ENCODE measurements at places on chromosomes 2 and 18.

GRCh38 chr2:85183479-85183878 is 50.3 kb downstream of the TCF7L1 start:
- DNase-seq = no peak

- no peak for DNase-seq
Measured at GRCh38 chr2:1491751-1492150, 78.5 kb downstream of the TPO start.

DNA sequence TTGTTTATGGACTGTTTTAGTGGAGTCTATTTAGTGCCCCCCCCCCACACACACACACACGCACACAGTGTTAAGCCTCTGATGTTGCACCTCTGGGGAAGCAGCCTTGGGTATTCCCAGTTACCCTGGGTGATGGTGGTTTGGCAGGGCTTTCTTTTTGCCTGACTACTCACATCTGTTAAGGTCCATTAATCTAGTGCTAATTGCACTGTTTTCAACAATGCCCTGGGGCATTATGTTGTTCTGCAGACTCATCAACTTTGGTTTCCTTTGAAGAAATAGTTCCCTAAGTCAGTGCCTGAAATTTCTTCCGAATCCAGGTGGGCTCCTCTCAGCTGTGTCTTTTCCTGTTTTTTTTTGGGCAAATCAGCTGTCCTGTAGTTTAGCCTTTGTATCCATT is 34.7 kb downstream of the SPOPL start:
- DNase-seq = no peak

DNA sequence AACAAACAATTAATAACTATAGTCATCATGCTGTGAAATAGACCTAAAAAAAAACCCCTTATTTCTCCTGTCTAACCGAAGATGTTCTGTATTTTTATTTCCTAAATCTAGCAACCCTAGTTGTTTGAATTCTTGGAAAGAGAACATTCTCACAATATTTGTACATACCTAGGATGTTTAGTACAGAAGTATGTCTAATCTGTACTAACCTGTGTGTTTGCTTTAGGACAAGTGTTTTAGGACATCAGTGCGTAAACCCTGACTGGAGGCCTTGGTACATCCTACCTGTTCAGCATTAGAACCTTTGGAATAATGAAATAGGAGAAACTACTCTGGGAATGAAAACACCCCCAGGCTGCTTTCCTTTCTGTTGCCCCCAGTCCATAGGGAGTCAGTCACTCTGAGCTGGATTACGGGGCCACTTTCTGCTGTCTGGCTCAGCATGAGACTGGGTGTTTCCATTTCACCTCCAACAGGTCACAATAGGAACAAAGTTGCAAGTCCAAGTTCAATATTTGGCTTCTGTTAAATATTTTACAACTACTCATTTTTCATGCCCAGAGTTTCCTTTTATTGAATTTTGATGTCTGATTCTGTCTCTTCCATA is 114.7 kb downstream of the MTX2 start:
- DNase-seq = no peak

DNA sequence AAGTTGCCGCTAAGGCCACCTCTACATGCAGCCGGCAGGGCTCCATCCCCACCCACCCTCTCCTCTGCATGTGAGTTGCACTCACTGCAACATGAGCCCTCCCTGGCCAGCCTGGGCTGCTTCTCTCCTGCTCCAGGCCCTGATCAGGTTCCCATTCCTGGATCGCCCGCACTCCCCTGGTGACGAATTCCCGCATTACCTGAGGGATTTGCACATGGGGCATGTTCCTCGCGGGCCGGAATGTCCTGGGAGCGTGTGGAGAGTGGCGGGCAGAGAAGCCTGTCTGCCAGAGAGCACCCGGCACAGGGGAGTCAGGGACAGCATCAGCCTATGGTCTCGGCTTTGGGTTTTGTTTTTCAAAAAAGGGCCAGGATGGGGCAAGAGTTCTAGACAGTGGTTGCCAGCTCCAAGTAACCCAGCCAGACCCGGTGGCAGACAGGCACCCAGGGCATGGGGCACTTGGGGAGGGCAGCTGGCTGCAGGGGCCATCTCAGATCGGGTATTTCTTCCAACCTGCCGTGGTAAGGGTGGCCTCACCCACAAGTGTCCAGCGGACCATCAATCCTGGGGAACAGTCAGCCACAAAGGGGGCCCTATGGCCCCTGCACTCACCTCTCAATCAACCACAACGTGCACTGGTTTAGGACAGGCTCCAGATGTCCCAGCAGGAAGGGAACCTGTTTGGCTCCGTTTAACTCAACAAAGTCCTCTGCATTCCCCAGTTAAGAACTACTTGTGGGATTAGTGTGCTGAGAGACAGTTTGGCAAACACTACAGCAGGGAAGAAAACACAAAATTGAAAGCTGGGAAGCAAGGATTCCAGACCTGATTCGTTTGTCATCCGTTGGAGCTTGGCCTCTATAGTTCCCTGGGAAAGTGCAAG is 187.7 kb downstream of the SMAD7 start:
- no peak for DNase-seq

DNA sequence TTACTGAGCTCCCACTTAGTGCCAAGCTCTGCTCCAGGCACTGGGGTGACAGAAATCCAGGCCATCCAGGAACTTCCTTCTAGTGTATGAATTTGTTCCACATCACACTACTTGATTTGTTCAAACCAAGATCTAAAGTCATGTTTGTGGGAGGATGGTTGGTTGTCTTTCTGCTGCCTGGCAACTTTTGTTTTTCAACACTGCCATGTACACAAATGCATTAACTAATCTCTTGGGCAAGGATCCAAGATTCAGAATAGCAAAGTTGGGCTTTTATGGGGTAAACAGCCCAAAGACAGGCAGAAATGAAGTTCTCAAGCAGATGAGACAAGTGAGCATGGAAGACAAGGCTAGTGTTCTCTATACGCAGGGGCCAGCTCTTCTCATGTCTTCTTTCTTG is 53.4 kb upstream of the PROKR1 start:
- DNase-seq = no peak

GRCh38 chr2:186542002-186542401 is 47.9 kb upstream of the ITGAV start:
- DNase-seq = no peak

GRCh38 chr2:191965733-191966132 is 118.8 kb upstream of the CAVIN2 start:
- no peak for DNase-seq

DNA sequence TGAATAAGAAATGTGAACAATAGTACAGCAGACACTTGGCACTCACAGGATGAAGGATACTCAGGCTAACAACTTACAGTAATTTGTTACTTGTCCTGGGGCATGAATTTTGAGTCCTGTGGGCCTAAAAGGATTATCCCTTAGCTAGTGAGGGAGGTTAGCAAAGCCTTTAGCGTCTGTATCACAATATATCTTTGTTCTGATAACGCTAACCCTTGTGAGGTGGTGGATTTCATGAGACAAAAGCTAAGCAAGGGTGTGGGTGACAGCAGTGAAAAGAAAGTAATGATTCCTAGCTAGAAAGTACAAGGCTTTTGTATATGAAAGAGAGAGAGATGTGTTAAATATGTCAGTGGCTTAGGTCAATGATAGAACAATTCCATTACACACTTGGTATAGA is 46.8 kb upstream of the TTC21B start:
- no peak for DNase-seq

GRCh38 chr2:18050001-18050400 is 171.5 kb downstream of the KCNS3 start:
- no peak for DNase-seq

DNA sequence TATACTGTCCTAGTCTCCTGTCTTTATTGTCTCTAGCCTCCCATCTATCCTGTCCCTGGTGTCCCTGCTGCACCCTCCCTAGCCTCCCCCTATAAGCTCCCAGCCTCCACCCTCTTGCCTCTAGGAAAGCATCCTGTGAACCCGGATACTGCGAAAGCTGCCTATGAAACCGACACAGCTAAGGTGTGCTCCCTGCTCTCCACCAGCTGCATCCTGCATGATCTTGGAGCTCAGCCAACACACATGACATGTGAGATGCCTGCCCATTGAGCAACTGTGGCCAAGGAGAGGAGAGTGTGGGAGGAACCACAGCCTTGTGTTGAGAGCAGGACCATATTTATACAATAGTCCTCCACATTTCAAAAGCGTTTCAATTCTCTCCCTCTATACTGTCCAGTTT is 187.1 kb downstream of the ZBTB7C start:
- no peak for DNase-seq

- DNase-seq = no peak
Measured at GRCh38 chr2:169928463-169928864, 101.2 kb downstream of the UBR3 start.

DNA sequence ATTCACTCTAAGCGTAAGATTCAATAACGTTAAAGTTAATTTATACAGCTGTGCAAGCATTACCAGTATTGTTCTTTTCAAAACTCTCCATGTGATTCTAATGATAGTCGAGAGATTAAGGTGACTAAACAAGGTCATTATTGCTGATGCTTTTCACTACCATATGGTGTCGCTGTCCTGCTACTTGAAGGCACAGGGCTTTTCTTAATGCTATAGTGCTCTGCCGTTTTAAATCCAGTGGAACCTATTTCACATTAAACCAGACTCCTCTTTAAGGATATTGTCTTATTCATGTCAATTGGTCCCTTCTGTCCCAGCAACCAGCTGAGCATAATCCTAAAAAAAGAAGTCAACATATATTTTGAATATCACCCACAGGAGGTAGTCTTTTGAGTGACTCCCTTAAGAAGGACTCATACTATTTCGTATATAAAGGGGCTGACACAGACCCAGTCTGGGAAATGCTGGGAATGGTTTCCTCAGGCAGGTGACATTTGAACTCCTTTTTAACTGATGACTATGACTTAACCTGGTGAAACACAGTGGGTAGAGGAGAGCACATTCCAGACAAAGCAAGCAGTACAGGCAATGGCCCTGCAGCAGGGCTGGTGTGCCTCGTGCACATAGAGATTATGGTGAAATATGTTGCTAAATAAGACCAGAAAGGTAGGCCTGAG is 53.9 kb upstream of the CYTIP start:
- no peak for DNase-seq

DNA sequence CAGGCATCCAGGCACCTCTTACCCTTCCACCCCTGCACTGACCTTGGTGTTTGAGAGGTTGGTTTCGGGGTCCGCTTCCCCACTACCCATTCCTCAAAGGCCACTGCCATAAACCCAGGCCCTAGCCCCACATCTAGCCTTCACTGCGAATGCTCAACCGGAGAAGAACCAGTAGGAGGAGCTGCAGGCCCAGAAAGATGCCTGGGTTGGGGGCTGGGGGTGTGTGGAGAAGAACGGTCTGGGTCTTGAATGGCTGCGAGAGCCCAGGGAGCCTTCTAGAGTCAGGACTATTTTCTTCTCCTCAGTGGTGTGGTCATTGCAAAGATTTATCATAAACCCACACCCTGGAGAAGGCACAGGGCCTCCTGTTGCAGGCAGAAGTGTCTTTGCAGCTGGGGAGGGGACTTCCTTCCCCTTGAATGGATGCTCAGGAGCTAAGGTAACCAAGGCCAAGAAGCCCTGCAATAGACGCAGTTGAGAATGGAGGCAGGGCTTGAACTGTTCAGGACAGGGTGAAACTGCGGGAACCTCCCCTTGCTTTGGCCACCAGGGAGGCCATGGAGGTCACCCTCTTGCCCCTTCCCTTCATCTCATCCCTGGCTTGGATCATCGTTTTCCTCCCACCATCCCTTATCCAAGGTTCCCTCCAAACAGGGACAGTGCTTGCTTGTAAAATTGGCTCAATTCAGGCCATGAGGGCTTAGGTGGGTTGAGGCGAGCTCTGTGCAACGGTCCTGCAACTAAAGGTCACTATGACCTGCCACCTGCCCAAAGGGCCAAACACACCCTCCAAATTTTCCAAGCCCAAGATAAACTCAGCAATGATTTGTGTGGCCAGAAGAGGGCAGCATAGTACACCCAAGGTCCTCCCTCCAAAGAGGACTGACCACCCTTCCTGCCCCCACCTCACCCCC is 20.9 kb downstream of the THNSL2 start:
- DNase-seq = no peak

- no peak for DNase-seq
Measured at GRCh38 chr2:83959266-83959665, 499.8 kb downstream of the SUCLG1 start.

DNA sequence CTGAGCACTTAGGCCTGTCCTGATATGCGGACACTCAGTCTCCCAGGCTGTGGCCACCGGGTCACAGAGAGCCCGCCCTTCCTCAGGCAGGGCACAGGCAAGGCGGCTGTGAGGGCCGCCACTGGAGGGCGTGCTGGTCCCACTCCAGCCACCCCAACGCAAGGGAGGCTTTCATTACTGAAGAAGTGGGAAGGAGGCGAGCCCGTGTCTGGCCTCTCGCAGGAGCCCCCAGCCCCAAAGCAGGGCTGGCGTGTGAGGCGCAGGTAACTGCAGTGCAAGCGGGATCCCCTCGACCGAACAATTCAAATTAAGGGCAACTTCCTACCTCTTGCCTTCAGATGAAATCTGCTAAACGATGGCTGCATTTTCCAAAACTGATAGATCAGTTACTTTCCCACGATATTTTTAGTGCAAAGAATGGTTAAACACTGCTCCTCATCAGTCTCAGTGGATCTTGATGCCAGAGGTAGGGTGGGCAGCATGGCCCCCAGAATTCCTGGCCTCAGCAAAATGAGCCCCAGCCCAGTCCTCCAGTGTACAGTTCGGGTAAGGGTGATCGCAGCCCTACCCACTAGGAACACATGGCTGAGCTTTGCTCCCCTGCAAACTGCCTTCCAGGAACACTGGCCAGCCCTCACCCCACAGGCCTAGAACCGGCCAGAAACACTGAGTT is 97.2 kb downstream of the SEPTIN10 start:
- no peak for DNase-seq

DNA sequence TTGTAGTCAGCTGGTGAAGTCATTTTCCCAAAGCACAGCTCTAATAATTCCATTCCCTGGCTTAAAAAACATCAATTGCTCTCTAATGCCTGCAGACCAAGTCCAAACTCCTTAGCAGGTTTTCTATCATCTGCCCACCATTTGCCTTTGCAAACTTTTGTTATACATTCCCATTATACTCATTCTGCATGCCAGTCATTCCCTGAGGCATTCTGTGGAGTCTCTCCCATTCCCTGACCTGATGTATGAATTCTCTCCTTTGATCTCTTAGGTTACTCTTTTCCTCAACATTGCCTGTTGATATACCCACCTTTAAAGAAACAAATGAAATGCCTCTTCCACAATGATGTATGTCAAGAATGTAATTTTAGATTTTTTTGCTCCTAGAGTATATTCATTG is 852.0 kb upstream of the FSHR start:
- no peak for DNase-seq

GRCh38 chr2:132651115-132652045 is 18.6 kb downstream of the LYPD1 start:
- DNase-seq = no peak

DNA sequence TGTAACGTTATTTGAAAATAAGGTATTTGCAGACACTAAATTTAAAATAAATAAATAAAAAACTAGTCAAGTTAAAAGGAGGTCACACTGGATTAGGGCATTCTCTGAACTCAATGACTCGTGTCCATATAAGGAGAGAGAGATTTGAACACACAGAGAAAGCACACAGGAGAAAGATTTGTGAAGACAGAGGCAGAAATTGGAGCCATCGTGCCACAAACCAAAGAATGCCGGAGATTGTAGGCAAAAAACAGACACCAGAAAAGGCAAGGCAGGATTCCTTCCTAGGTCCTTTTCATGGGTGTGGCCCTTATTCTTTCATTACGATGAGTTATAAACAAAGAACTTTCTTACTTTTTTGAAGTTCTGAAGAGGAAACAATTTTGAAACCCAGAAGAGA is 981.5 kb downstream of the DCDC2C start:
- no peak for DNase-seq

- no peak for DNase-seq
Measured at GRCh38 chr2:11330457-11331142, 13.8 kb downstream of the ROCK2 start.

Measured in tibial artery (tissue), 4 donors.